CD8-positive, alpha-beta T cell (primary cell): ENCODE measurements at places on chromosomes 11 and 22. TPM values are rescaled to one million over a fixed set of nuclear protein-coding genes. Genes with fewer than 3 reads are reported as not detected.

OSBP2 gene
- total RNA-seq: 1.3 TPM

KCNC1 gene
- not detected for total RNA-seq

LRRC32 gene
- 0.31 TPM for total RNA-seq

ANO1 gene
- not detected for total RNA-seq

SMIM35 gene
- 0.11 TPM for total RNA-seq

PANX3 gene
- not detected for total RNA-seq
